ENCODE measurements at places on chromosomes 3 and 15. TPM values are rescaled to one million over a fixed set of nuclear protein-coding genes. Genes with fewer than 3 reads are reported as not detected.

THAP10 gene
- total RNA-seq = 2.1 TPM

CAMK1 gene
- 64.3 TPM for total RNA-seq

DPPA2 gene
- total RNA-seq = not detected

AADACL2 gene
- not detected for total RNA-seq

NEK10 gene
- 26.4 TPM for total RNA-seq

TRPC1 gene
- 28.4 TPM for total RNA-seq

CACNA1D gene
- 0.44 TPM for total RNA-seq

SOX14 gene
- total RNA-seq = not detected

INKA1 gene
- 20.5 TPM for total RNA-seq

TMEM158 gene
- 5.4 TPM for total RNA-seq

ARID3B gene
- 1.6 TPM for total RNA-seq

ANKRD34C gene
- total RNA-seq = not detected

NOX5 gene
- total RNA-seq = 0.13 TPM

GABRR3 gene
- total RNA-seq = not detected

GPR62 gene
- under 0.01 TPM for total RNA-seq

Data from aortic smooth muscle cell (primary cell).